Vagina (tissue), 2 donors: ENCODE measurements at places on chromosomes 5 and 9. TPM values are rescaled to one million over a fixed set of nuclear protein-coding genes. Genes with fewer than 3 reads are reported as not detected.

The SLC22A4 gene
- 1.7 TPM for total RNA-seq

The CNTNAP3 gene
- 14.7 TPM for total RNA-seq

The MORN5 gene
- total RNA-seq: not detected

The CRHBP gene
- 5.9 TPM for total RNA-seq

The PCDHGA7 gene
- 5.2 TPM for total RNA-seq

DNA sequence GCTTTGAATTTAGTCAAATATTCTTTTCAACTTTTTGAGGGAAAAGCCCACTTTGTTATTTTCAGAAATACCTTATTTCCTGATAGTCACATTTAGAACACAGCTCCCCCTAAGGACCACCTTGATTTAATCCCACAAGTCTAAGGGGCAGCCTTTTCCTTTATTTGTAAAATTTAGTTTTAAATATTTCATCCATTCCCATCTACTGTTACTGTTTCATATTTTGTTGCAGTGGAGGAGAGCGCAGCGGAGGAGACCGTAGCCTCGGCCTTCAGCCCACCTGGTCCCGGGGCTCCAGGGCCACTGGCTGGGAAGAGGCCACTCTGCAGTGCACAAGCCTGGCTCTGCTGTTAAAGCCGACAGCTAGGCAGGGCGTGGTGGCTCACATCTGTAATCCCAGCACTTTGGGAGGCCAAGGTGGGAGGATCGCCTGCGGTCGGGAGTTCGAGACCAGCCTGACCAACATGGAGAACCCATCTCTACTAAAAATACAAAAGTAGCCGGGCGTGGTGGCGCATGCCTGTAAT lies 19.6 kb downstream of the LPCAT1 start:
- H3K4me1 ChIP-seq: peaks cover 62% of the 10 kb centered on the region
- H3K27ac ChIP-seq: no peak overlapping the region
- no peak for DNase-seq
- H3K36me3 ChIP-seq: no peaks in the 10 kb centered on the region
- no peaks in the 10 kb centered on the region for H3K27me3 ChIP-seq

GRCh38 chr5:142922223-142922952 lies 152.2 kb downstream of the ARHGAP26 start:
- H3K27ac ChIP-seq: no peak overlapping the region
- H3K4me3 ChIP-seq: no peak overlapping the region
- no peak for DNase-seq
- H3K36me3 ChIP-seq: no peaks in the 10 kb centered on the region

DNA sequence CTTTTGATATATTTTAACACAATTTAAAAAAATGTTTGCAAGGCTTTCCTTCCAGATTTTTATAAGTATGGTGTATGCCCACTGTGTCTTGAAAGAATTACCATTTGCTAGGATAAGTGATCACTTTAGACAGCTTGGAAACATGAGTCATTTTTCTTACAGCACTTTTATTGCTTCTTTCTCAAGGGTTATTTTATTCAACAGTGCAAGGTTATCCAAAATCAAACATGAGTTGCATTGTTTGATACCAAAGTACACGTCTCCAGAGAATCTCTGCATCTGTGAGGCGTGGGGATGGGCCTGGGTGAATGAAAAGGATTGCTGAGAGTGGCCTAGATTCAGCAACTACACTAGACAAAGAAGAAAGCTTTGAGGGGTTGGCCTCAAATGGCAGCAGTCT lies 329.6 kb downstream of the ADAMTS6 start:
- no peak overlapping the region for H3K27ac ChIP-seq
- no peaks in the 10 kb centered on the region for H3K27me3 ChIP-seq
- DNase-seq: no peak

DNA sequence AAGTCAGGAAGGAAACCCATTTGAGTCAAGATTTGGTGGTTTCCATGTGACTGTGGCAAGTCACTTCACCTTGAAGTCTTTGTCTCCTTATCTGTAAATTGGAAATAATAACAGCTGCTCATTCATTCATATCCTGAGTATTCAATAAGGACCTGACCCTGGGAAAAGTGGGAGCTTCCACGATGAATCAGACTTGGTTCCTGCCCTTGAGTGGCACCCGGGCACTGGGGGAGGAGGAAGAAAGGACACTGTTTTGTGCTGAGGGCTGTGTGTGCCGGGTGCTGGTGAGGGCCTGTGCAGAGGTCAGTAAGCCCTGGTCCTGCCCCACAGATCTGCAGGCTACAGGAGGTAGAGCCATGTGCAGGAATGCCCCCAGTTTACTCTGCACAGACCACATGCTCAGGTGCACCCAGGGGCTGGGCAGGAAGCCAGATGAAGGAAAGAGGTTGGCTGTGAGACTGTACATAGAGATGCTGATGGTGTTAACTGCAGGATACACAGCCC lies 6.8 kb downstream of the NDST1 start:
- no peaks in the 10 kb centered on the region for H3K36me3 ChIP-seq
- H3K4me1 ChIP-seq: peaks cover 86% of the 10 kb centered on the region
- H3K4me3 ChIP-seq: no peak overlapping the region

DNA sequence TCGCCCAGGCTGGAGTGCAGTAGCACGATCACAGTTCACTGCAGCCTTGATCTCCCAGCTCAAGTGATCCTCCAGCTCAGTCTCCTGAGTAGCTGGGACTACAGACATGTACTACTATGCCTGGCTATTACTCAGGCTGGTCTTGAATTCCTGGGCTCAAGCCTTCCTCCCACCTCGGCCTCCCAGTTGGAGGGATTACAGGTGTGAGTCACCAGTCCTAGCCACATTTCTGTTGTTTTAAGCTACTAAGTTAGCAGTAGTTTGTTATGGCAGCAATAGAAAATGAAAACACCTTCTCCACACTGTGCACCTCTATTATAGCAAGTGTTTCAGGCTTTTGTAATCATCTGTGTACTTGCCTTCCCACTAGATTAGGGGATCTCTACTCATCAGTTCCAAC lies 588.9 kb upstream of the TLE4 start:
- H3K36me3 ChIP-seq: no peaks in the 10 kb centered on the region
- H3K4me1 ChIP-seq: no peaks in the 10 kb centered on the region
- H3K27me3 ChIP-seq: no peaks in the 10 kb centered on the region
- no peak for DNase-seq
- no peak overlapping the region for H3K27ac ChIP-seq
- no peak overlapping the region for H3K4me3 ChIP-seq

- H3K4me3 ChIP-seq: no peak overlapping the region
- H3K4me1 ChIP-seq: no peaks in the 10 kb centered on the region
- no peaks in the 10 kb centered on the region for H3K27me3 ChIP-seq
- no peak overlapping the region for H3K27ac ChIP-seq
- no peaks in the 10 kb centered on the region for H3K36me3 ChIP-seq
Observed at GRCh38 chr9:111237447-111237846, 92.6 kb downstream of the OR2K2 start.

GRCh38 chr9:28981129-28981528 lies 1407.8 kb upstream of the C9orf72 start:
- no peaks in the 10 kb centered on the region for H3K4me1 ChIP-seq
- no peaks in the 10 kb centered on the region for H3K27me3 ChIP-seq
- H3K36me3 ChIP-seq: no peaks in the 10 kb centered on the region
- no peak overlapping the region for H3K4me3 ChIP-seq
- no peak for DNase-seq
- no peak overlapping the region for H3K27ac ChIP-seq
